ENCODE measurements at places on chromosomes 4 and X.
A peak's percentile ranks its signal among the peaks of the same experiment; 100 is the strongest.

DNA sequence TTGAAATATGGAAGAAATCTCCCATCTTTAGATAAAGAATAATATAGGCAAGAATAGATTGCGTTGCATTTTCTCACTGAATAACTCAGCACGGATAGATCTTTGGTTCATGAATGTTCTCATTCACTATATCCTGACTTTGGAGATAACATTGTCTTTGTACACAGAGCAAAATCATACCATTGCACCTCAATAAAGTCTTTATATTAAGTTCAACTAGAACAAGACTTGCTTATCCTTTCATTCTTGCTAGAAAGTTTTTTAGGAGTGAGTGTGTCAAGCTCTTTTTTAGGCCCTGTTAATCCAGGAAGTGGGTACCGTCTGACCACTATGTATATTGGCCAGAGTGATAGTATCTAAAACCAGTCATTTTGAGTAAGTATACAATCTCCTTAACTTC, 658.7 kb downstream of the FSTL5 start:
- DNase-seq = no peak

GRCh38 chr4:122555216-122555615, 65.7 kb downstream of the IL21 start:
- DNase-seq = no peak

GRCh38 chr4:183318656-183319055, 1.4 kb downstream of the CLDN22 start:
- no peak for DNase-seq

DNA sequence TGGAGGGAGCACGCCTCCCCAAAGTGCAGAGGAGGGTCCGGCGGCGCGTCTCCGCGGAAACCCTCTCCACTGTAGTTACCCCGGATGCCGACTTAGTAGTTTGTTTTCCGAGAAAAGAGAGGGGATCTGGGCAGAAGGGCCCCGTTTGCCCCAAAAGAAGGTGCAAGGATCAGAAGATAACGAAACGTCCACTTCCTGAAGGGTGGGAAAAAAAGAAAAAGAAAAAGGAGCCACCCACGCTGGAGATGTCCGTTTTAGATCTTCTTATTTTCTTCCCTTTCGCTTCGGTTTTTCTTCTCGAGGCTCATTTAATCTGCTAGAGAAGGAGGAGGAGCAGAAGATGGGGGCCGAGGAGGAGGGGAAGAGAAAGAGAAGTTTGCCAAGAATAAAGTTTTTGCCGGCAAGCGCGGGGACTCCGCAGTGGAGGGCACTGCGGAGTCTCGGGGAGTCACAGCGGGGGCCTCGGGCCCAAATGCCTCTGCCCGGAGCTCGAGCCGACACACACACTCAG, 517 bp downstream of the LEF1 start:
- no peak for DNase-seq

GRCh38 chrX:133838761-133839676, 146.4 kb downstream of the GPC3 start:
- DNase-seq = peak; percentile 33

GRCh38 chr4:112973750-112974251, 75.7 kb upstream of the ANK2 start:
- DNase-seq = no peak

All from A549 (cell line).